ENCODE measurements at places on chromosomes 4 and X.

- DNase-seq = no peak
These were observed 1.7 kb upstream of the PDHA2 start for GRCh38 chr4:95838192-95838591.

DNA sequence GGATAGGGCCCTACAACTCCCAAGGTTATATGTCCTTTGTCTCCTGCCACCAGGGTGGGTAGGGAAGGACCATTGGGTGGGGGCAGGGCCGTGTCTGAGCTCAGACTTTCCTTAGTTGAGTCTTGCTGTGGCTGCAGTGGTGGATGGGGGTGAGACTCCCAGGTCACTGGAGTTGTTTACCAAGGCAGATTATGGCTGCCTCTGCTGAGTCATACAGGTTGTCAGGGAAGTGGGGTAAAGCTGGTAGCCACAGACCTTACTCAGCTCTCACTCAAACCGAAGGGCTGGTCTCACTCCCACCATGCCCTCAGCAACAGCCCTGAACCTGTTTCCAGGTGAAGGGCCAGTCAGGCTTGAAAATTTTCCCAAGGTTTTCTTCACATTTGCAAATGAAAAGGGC lies 58.8 kb upstream of the FAAH2 start:
- no peak for DNase-seq

- peak; percentile 55 for DNase-seq
These were observed 201.3 kb downstream of the RBM46 start for GRCh38 chr4:154982187-154983047.

DNA sequence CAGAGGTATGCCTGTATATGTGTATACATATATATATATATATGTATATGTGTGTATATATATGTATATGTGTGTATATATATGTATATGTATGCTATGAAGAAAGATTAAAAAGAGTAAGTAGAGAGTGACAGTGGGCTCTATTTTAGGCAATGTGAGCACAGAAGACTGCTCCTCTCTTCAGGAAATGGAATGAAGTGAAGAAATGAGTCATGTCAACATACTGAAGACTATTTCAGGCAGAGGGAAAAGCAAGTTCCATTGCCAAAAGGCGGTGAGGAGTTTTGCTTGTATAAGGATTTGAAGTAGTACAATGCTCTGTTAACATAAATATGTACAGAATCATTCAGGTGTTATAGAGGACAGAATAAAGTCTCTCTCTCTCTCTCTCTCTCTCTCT lies 773.2 kb upstream of the FTHL17 start:
- no peak for DNase-seq

GRCh38 chr4:24666316-24666715 lies 82.0 kb upstream of the DHX15 start:
- no peak for DNase-seq

DNA sequence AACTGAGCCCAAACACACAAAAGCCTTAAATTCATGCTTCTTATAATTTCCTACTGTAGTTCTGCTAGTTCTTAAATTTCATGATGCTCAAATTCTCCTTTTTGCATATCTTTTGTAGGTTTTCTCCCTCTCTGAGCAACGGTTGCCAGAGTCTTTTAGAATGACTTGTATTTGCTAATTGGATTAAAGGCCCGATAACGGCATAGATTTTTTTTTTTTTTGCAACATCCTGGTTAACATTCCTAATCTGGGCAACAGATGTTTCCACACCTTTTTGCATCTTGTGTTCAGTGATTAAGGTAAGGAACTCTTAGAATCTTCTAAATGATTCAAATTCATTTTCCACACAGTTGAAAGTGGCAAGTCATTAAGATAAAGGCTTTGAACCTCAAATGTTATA lies 66.3 kb upstream of the ADGRG2 start:
- no peak for DNase-seq

- DNase-seq = no peak
These were observed 17.4 kb downstream of the ADGRG4 start for GRCh38 chrX:136318156-136318555.

DNA sequence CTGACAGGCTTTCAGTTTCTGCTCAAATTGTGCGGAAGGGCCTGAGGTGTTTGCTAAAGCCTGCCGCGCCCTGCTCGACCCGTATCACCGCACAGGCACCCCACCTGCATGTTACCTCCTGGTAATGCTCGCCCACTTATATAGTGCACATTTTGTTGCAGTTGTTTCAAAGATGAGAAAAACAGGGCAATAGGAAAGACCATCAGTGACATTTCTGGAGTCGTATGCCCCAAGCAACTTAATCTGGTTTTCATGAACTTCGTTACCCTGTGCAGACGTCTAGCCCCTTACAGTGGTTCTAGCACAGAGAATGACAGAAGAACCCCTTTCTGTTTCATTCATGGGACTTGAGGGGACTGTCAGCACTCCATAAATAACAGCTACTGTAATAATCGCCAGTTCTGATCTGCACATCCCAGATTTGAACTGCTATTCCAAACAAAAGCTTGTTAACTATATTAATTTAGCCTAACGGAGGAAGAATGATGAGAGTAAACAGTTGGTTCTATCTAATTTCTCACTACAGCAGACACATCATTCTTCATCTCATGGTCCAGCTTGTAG lies 940 bp upstream of the DCTD start:
- DNase-seq = no peak

DNA sequence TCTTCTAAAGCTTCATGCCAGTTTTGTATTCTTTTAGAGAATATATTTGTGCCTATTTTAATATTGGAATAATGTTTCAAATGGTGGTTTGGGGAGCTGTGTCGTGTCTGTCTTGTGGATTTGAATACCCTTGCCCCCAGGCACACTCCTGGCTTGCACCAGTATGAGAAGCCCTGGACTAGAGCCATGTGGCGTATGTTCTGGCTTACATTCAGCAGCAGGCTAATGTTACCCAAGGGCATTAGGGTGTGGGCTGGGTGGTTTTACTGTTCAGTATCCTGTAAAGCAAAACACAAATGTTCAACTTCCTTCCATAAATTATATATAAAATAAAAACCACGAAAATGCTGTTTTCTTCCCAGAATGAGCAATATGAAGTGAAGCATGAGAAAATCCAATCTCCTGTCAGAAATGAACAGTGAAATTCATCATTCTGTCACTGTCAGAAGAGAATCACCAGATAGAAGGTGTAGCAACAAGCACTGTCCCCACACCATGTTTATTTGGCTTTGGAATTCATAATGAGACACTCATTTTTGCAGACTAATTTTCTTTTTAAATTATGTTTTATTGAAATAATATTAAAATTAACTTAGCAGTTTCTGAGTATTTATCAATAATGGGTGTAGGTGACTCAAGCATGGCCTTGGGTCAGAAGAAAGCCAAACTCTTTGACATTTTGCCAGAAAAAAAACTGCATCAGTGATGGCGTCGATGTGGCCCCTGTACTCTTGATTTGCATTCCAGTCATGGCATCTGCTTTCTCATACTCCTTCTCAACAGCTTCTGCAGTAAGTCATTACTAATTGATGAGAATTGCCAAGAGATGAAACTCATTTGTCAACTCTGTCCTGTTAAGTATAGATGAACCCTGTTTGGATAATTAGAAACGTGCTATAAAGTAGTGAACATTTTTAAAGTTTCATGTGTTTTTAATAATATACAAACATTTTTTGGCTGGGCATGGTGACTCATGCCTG lies 43.8 kb downstream of the WWC2 start:
- peak; percentile 72 for DNase-seq

DNA sequence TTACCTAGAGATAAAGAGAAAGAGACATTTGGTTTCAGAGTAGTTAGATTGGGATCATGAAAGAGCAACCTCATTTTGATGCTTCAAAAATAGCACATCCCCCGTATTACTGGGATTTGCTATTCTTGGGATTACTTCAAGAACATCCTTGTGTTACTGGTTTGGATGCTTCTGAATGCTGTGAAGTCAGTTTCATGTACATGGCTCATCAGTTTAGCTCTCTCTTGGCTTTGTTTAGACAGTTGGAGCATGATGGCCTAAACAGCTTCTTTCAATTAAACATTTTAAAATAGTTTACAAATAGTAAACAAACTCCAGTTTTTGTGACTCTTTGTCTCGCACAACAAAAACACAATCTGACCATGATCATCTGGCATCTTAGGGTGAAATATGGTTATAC lies 23.9 kb downstream of the HTT start:
- DNase-seq = no peak

GRCh38 chr4:162683659-162684370 lies 482.9 kb downstream of the NAF1 start:
- no peak for DNase-seq

DNA sequence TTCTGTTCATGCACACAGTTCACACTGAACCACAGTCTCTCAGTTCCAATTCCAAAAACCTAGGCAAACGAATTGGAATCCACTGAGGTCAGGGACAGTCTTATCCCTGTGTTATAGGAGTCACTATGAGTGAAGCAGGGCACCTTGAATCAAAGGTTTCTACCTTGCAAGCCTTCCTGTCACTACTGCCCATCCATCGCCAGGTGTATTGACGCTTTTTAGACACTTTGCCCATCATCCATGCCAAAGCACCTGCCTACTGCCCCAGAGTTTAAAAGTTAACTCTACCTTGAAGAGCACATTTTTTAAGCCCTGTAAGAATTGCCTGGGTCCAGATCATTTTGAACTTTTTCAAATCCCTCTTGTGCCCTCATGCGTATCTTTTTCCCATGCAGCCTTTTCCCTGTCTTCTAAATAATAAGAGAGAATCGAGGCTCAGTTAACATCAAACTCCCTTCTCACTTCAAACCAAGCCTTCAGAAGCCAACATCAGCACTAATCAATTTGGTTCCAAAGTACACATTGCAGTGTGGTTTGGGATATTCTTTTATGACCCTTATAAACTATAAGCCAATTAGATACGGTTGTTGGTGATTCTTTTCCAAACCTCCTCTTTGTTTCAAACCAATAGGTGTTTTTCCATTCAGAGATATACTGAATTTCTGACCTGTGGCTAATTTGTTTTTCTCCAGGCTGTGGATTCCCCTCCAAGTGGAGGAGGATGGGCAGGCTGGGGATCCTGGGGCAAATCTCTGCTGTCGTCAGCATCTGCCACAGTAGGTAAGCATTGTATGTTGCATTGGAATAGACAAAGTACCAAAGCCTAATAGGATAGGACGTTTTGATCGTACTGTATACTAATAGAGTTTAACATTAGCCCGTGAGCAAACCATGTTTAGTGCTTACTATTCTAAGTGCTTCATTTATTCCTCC lies 23.7 kb downstream of the FAM114A1 start:
- no peak for DNase-seq

GRCh38 chr4:115505326-115505725 lies 391.9 kb upstream of the NDST4 start:
- no peak for DNase-seq

- no peak for DNase-seq
These were observed 115.2 kb upstream of the KIT start for GRCh38 chr4:54542540-54543041.

DNA sequence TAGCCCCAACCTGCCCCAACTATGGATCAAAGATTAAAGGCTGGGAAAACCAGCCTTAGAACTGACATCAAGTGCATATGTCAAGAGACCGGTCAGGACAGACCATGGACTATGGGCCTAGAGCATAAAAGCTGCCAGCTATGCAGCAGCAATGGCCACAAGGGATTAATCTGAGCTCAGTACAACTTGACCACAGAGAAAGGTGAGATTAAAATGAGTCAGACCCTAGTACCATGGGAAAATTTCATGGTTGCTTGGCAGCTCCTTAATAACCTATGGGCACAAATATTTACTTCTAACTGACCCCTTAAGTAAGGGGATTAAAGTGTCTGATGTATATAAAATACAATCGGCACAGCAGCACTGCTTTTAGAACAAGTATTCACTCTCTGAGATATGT lies 54.4 kb downstream of the CBR4 start:
- no peak for DNase-seq

- no peak for DNase-seq
These were observed 258.3 kb upstream of the GABRA2 start for GRCh38 chr4:46648088-46648744.

- DNase-seq = no peak
These were observed 2.2 kb downstream of the GPR78 start for GRCh38 chr4:8582436-8582835.

GRCh38 chr4:5721923-5722322 lies 10.9 kb downstream of the EVC start:
- DNase-seq = no peak

- DNase-seq = peak; percentile 77
These were observed 176.7 kb downstream of the SHROOM3 start for GRCh38 chr4:76611616-76612207.

DNA sequence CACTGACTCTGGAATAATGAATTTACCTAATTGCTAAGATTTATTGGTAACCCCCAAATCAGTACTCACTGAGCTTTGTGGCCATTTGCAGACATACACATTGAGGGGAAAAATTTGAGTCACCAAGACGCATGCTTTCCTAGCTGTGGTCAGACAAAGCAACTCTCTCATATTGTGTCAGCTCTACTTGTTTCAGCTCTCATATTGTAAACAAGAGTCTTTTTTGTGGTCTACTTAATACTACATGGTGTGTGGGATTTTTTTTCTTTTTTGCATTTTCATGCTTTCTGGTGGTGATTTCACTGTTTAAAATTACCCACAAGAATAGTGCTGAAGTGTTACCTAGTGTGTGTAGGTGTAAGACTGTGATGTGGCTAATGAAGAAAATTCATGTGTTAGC lies 428.2 kb upstream of the GALNT7 start:
- DNase-seq = no peak

- DNase-seq = no peak
These were observed 33.5 kb downstream of the TMEM164 start for GRCh38 chrX:110036162-110037033.

DNA sequence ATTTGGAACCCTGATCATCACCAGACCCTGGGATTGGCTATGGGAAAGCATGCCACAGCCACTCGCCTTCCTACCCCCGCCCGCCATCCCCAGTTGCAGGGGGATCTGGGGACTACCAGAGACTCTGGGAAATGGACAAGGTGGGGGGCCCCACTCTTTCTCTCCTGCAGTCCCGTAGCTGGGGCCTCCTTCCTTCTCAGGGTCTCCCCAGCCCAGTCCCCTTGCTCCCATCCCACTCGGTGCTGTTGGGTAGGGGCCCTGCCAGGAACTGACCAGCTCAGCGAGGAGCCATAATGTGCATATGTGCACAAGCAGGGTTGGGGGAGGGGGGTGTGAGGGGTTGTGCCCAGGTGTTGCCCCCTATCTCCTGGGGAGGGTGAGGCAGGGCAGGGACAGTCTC lies 3.4 kb upstream of the USP11 start:
- no peak for DNase-seq

DNA sequence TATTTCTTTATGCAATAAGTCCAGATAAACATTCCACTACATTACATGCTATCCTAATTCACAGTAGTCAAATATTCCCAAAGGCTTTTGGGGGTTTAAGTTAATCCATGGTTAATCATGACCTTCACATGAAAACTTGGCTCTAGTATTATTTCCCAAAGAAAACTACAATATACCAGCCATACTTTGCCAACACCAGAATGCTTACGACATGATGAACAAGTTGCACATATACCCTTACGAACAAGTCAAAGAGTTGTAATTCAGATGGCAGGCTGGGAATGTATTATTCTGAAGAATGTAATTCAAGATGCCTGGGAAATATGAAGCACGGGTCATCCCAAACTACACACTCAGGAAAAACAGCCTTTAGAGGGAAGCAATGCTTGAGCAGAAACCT lies 499.6 kb downstream of the PPARGC1A start:
- DNase-seq = peak; percentile 76

GRCh38 chrX:9205599-9206223 lies 171.8 kb upstream of the FAM9B start:
- no peak for DNase-seq

GRCh38 chr4:153089742-153090141 lies 114.5 kb upstream of the TRIM2 start:
- no peak for DNase-seq

GRCh38 chrX:107738768-107739167 lies 36.8 kb downstream of the TSC22D3 start:
- DNase-seq = no peak

GRCh38 chrX:150084496-150085229 lies 146.4 kb upstream of the EOLA2 start:
- peak; percentile 78 for DNase-seq
